ENCODE measurements at places on chromosomes 3 and 15.

- no peak for DNase-seq
These were observed 652.0 kb upstream of the NECTIN3 start for GRCh38 chr3:110419601-110420000.

- DNase-seq = no peak
These were observed 40.9 kb downstream of the CBLB start for GRCh38 chr3:105827959-105828358.

GRCh38 chr3:117104792-117105191 is 395.2 kb downstream of the TUSC7 start:
- DNase-seq = no peak

- no peak for DNase-seq
These were observed 136.5 kb downstream of the CPNE4 start for GRCh38 chr3:131898346-131898745.

GRCh38 chr15:27844018-27844666 is 255.0 kb downstream of the OCA2 start:
- DNase-seq = no peak

GRCh38 chr15:87732976-87733375 is 523.6 kb downstream of the NTRK3 start:
- no peak for DNase-seq

DNA sequence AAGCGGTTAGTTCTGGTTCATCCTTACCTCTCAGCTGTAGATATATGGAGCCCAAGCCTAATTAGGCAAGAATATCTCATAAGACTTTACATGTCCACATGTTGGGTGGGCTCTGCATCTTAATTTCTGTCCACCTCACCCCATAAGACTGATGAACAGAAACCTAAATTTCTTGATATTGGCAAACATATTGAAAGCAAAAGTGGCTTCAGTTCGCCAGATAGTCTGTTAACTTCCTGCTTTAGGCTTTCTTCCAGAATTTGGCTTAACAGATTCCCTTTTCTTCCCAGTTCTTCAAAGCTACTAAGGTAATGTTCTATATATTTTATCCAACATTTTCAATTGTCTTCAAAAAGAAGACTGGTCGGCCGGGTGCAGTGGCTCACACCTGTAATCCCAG is 19.7 kb downstream of the GABPB1 start:
- no peak for DNase-seq

DNA sequence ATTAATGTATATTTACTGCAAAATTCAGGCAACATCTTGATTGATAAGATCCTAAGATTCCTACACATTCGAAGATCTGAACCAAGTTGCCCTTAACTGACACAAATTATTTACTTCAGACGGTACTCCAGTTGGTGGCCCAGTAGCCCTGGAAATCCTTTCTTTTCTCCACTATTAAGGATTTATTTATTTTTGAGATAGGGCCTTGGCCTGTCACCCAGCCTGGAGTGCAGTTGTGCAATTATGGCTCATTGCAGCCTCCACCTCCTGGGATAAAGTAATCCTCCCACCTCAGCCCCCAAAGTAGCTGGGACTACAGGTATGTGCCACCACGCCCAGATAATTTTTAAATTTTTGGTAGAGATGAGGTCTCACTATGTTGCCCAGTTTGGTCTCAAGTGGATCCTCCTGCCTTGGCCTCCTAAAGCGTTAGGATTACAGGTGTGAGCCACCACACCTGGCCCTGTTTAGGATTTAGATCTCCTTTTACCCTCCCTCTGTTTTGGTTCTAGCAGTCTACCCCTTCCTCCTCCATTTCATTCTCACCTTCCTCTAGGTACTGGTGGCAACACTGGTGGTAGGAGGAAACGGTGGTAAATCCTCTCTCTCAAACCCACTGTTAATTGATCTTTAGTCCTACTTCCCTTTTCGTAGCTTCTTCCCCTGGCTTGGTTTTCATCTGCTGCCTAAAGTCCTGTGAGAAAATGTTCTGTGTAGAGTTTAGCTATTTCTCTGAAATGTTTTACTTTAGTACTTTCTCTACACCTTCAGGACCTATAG is 12.7 kb upstream of the ZNF609 start:
- DNase-seq = no peak

DNA sequence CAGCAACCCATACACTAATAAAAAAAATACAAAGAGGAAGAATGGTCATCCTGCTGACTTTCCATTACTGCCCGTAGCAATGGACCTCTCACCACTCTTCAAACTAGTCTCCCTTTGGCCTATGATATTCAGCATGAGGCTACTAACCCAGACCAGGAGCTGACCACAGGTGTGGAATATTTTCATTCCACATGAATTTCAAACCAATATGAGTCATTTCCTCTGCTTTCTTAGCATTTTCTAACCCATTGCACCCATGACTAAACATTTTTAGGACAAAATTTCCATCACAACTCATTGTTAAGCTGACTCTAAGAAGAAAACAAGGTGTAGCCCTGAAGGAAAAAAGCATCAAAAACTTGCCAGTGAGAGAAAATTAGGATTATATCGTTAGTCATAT is 34.0 kb upstream of the ZPLD1 start:
- no peak for DNase-seq

GRCh38 chr15:75235760-75236729 is 22.1 kb upstream of the GOLGA6C start:
- no peak for DNase-seq
